Right lung (tissue), 10 donors: ENCODE measurements at places on chromosomes 1 and 21.

DNA sequence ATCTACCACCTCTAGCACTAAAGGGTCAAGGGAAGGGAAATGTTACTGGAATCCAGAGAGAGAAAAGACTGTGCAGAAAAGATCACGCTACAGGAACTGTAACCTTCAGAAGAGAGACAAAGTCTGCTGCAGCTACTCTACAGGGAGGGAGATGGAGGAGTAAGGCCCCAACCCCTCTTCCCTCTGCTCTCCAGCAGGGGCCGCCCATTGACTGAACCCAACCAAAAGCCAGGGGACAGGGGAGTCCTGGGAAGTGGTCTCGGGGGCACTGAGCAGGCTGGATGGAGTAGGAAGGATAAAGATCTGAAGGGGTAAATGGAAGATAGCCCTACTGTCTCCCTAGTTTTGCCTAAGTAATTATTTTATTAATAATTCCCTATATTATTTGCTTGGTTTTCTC is 72.8 kb upstream of the NR5A2 start:
- no peak for DNase-seq

GRCh38 chr1:7885513-7886404 is 32.9 kb upstream of the UTS2 start:
- no peak for DNase-seq

DNA sequence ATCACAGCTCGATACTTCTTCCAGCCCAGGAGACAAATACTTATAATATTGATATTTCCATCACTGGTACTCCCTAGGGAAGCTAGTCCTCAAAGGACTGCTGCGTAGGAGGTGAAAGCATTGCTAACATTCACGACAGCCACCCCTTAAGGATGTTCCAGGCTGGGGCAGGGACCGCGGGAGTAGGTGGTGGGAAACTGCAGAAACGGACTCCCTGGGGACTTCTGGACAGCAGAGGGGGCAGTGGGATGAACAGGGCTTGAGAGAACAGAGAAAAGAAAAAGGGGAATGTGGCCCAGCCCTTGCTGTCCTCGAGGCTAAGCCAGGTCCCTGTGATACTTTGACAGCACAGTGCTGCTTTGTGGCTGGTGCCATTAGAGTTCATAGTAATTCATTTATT is 108.0 kb downstream of the HMGB4 start:
- DNase-seq: no peak

GRCh38 chr1:242431786-242432185 is 92.7 kb downstream of the PLD5 start:
- no peak for DNase-seq

DNA sequence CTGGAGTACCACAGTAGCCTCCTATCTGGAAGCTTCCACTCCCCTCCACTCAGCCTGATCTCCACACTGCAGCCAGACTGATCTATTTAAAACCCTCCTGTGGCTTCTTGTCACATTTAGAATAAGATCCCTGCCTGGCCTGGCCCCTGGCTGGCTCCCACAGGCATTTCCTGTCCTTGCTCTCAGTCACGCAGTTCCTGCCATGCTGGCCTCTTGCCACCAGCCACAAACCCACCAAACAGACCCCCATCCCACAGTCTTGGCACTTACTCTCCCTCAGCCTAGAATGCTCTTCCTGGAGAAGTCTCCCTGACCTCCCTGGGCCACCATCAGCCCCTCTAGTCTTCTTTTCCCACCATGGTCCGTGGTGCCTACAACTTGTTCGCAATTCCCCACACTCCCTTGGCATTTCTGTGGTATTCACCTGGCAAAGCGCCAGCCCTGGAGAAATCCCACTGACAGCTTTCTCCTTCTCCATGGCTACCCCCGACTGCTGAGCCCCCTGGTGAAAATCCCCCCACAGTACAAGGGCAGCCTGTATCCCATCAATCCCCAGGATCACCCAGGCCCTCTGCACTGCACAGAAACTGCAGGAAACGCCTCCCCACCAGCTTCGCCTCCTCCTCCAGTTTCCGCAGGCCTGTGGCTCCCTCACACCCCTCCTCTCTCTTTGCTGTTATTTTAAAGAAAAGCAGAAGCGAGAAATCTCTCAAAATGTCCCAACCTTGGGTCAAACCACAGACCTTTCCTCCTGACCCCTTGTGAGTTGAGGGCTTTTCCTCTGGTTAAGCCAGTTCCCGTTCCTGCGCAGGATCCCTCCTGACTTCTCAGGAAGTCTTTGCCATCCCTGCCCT is 94.5 kb downstream of the SYT2 start:
- no peak for DNase-seq

GRCh38 chr1:6747674-6748073 is 37.6 kb upstream of the CAMTA1 start:
- DNase-seq: no peak
